ENCODE measurements at places on chromosomes 2 and 18. TPM values are rescaled to one million over a fixed set of nuclear protein-coding genes. Genes with fewer than 3 reads are reported as not detected.

PAIP2B gene
- 3.7 TPM for total RNA-seq

WDPCP gene
- 12.9 TPM for total RNA-seq

DNA sequence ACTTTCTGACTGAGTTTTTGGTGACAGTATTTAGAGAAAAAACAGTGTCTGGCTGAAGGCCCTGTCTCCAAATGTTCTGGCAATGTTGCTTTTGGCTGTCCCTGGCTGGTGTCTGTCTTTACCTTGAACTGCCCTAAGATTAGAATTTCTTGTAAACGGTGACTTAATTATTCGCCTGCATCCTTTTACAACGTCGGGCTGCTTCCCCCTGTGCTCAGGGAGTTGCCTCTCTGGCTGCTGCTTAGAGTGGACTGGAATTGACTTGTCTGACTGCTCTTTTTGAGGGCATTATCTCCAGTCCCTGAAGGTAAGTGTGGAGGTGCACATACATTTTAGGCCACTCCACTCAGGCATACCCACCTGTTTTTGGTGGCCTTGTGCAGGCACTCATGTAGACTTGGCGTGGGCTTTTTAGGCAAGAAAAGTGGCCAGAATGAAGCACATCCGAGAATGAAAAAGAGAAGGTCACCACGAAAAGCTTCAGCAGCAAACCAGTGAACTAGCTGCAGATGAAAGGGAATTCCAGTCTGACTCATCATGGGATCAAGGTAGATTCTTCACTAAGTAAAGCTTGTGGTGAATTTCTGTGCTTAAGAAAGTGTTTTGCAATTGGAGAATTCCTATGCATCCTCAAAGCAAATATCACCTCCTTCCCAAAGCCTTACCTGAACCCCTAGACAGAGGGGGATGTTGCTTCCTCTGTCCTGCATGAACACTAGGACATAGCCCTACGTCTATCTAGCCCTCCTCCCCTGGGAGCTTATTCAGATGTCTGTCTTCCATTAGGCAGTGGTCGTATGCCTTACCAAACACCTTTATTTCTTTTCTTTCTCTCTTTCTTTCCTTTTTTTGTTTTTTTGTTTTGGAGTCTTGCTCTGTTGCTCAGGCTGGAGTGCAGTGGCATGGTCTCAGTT, 230.3 kb upstream of the TRIB2 start:
- H3K27ac ChIP-seq = peak overlapping the region; percentile 71
- H3K4me1 ChIP-seq = peaks cover 40% of the 10 kb centered on the region
- DNase-seq = no peak
- H3K27me3 ChIP-seq = no peaks in the 10 kb centered on the region

DNA sequence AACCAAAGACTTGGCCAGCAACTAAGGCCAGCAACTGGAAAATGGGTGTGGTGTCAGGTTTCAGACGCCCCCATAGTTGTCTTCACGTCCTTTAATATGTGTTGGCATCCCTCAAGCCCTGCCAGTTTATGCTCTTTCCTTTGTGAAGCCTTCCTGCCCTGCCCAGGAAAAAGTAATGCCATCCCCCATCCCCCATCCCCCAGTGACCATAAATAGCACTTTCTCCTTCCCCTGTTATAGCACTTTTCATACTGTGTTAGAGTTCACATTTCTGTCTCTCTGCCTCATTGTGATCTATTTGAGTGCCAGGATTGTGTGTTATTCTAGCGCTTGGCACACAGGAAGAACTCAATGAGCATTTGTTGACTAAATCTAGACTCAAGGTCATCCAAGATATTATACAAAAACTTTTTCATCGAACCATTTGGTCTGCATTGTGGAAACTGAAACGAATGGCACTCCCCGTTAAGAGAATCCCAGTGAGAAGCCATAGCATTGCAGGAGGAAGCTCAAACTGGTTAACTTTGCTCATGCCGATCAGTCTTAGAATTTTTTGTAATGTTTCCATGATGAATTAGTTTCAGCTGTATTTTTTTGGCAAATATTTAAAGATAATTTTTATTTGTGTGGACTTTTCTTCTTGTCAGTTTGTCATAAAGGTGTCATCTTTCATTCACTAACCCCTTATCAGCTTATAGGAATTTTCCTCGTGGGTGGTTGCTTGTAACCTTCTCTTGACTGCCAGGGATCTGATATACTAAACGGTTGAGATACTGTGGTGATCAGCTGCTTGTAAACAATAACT, 15.7 kb downstream of the CRIM1 start:
- no peaks in the 10 kb centered on the region for H3K36me3 ChIP-seq
- DNase-seq = no peak
- H3K27ac ChIP-seq = no peak overlapping the region
- H3K4me3 ChIP-seq = no peak overlapping the region
- peaks cover 1% of the 10 kb centered on the region for H3K27me3 ChIP-seq
- H3K4me1 ChIP-seq = no peaks in the 10 kb centered on the region

OXER1 gene
- total RNA-seq = 2.1 TPM
